A172 (cell line): ENCODE measurements at places on chromosomes 1 and 21. TPM values are rescaled to one million over a fixed set of nuclear protein-coding genes. Genes with fewer than 3 reads are reported as not detected.

SH2D2A gene
- 0.09 TPM in 1 of 2 replicates, not detected in the other for total RNA-seq

C1orf122 gene
- 22.9 and 34.6 TPM in 2 replicates for total RNA-seq

CLEC20A gene
- total RNA-seq = not detected in 2 replicates

CAMK2N1 gene
- 2.9 and 3.6 TPM in 2 replicates for total RNA-seq

PRR9 gene
- total RNA-seq = not detected in 2 replicates

ZFP69B gene
- total RNA-seq = 3.5 and 4.2 TPM in 2 replicates

CCDC24 gene
- 8.8 and 13.9 TPM in 2 replicates for total RNA-seq

ZNF683 gene
- total RNA-seq = not detected in 2 replicates

ATF3 gene
- total RNA-seq = 0.86 and 1.0 TPM in 2 replicates

OPRD1 gene
- total RNA-seq = not detected in 2 replicates

MTOR gene
- total RNA-seq = 20.6 and 27.7 TPM in 2 replicates

KRTAP19-1 gene
- total RNA-seq = not detected in 2 replicates

SLC22A15 gene
- total RNA-seq = 1.3 and 4.3 TPM in 2 replicates

TACSTD2 gene
- total RNA-seq = not detected in 2 replicates

LRRC39 gene
- not detected in 2 replicates for total RNA-seq
